ENCODE measurements at places on chromosomes 3 and 15.
A peak's percentile ranks its signal among the peaks of the same experiment; 100 is the strongest.

- no peak for DNase-seq
Measured at GRCh38 chr3:99651531-99651930, 13.1 kb downstream of the COL8A1 start.

- no peak for DNase-seq
Measured at GRCh38 chr15:74449095-74449494, 11.9 kb downstream of the UBL7 start.

DNA sequence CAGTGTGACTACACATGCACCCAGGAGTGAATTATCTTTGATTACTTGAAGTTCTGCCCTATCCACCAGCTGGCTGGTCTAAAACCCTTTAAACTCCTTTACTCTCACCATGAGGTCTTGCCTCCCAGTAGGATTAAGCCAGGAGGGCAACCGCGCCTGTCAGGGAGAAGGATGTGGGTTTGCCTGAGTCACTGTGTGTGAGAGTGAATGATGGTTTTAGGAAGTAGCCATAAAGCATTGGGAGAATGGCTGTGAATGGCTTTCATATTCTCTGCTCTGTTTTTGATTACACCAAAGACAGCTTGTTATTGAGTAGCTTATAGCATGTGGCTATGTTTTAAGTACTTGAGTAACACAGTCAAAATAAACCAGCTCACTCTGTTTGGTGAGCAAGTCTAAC, 637.7 kb upstream of the TBL1XR1 start:
- no peak for DNase-seq

- no peak for DNase-seq
Measured at GRCh38 chr3:39222462-39222861, 30.1 kb upstream of the XIRP1 start.

DNA sequence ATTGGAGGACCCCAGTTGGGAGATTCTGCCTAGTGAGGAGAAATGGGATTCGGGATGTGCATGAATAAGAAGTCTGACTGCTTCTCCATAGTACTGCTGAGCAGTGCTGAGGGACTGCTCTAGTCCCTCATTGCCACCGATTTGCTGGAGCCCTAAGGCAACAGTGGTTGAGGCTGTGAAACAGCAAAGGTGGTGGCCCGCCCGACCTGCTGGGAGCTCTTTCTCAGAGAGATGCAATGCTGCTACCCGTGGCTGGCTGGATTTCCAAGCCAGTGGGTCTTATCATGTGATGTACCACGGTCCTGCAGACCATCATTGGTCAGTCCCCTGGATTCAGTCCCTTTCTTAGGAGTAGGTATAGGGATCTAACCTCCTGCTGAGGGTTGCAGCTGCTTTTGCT, 42.6 kb upstream of the GCSAM start:
- no peak for DNase-seq

- DNase-seq = peak; percentile 65
Measured at GRCh38 chr15:41511899-41512369, 1.7 kb downstream of the LTK start.

DNA sequence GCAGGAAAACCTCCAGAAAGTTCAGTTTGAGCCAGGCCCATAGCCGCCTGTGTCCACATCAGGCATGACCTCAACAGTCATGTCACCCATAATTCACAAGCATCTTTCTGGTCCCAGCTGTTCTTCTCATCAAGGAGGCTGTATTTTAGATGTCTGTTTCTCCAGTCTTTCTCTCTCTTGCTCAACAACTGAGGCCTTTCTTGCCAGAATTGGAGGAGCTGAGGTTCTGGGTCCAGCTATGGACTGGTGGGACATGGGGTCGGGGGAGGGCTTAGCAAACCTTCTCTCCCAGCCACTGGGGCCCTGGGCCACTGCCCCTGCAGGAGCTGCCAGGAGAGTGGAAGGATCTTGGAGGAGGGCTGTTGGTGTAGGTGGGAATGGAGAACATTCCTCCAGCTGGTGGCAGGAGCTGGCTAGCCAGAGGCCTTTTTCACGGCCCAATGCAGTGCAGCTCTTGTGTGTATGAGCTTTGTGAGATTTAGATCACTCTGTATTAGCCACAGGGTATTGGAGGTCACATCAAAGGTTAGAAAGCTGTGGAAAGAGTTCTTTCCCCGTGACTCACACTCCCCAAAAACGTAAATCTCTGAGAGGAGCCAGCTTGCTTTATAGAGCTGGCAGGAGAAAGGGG, 23.5 kb downstream of the MAGEF1 start:
- DNase-seq = no peak

- no peak for DNase-seq
Measured at GRCh38 chr15:42919799-42920518, 619 bp downstream of the TTBK2 start.

- DNase-seq = no peak
Measured at GRCh38 chr3:97969541-97969940, 2.7 kb downstream of the RIOX2 start.

- no peak for DNase-seq
Measured at GRCh38 chr15:89533861-89534544, 37.6 kb upstream of the RHCG start.

DNA sequence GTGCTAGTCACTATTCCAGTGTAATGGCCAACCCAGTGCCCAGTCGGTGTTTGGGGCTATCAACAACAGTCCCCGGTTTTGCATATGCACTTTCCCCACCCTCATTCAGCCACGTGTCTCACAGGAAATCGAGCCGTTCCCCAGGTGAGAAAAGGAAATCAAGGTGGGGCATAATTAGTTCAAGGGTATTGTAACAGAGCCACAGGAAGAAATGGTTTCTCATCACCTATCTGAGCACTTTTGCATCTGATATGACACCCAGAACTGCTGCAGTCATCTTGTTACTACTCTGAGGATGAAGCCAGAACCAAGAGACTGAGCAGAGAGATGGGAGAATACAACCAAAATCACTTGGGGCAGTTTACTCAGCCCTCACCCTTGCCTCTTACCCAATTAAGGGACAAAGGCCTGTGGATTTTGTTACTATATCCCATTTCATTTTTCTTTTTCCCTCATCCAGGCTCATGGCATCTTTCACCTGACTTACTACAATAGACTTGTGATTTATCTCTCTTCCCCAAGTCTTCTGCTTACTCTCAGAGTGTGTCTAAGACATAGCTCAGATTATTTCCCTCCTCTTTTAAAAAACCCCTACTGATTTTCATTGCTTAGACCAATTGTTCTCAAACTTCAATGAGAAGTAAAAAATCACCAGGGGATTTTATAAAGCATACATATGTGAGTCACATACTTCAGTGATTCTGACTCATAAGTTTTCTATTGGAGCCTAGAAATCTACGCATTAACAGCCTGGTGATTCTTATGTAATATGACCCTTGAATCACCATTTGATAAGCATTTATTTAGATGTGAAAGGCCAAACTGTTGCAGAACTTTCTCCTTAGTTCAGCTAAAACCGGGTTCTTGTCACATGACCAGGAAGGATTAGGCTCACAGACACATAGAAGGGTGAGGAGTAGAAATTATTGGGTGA, 40.5 kb downstream of the TRAT1 start:
- no peak for DNase-seq

- DNase-seq = no peak
Measured at GRCh38 chr3:52323526-52324295, 7.6 kb downstream of the DNAH1 start.

DNA sequence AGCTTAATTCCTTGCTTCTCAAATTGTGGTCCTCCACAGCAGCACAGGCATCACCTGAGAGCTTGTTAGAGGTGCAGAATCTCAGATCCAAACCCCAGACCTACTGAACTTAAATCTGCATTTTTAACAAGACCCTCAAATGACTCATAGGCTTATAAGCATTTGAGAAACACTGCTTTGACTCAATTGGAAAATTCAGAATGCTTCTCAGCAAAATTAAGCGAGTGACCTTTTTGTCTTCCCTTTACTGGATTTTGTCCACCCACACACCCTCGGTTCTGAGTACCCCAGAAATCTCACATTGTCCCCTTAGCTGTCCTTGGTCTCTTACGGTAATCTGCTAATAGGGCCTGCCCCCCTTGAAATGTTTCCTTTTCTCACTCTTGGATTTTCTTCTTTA, 17.9 kb downstream of the CD80 start:
- DNase-seq = no peak

DNA sequence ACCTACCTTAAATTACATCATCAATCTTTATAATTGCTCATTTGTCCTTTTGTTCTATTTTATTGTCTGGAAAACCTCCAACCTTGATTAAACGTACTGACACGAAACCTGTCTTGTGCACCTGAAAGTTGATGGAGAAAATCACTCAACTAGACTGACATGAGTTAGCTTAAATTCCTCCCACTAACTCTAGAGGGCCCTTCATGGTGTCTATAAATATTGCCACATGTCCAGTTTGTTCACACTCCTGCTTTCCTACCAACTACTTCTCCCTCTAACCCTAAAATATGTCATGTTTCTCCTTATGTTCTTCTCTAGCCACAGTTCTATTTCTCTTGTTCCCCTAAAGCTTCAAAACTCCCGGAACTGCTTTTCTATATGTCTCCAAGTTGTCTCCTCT, 59.8 kb upstream of the SGO1 start:
- no peak for DNase-seq

DNA sequence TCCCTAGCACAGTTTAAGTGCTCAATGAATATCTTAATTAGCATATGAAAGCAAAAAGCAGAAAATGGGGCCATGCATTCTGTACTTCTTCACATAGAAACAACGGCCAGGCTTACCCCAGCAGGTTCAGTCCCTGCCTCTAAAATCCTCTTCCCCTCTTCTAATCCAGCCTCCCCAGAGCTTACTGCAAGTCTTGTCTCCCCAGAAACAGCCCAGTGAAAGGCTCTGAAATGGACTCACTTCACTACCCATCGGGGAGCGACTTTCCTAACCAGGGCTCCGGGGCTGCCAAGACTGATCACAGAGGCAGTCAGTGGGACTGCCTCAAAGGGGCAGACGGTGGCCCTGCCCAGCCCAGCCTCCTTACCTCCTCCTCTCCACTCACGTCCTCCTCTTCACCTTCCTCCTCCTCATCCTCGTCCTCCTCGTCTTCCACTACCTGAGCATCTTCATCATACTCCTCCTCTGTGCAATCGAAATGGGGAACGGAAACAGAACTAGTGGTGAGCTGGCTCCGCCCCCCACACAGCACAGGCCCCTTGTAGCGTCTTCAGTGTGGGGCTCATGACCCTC, 38.0 kb downstream of the ANP32A start:
- no peak for DNase-seq

All from activated CD8-positive, alpha-beta memory T cell treated with anti-CD3 and anti-CD28 coated beads, Interleukin-2, amount 50 U/mL, for 48 hours (primary cell).